Activated T-helper 1 cell treated with anti-CD3 and anti-CD28 coated beads, Interleukin-2, amount 50 U/mL, for 16 hours (primary cell): ENCODE measurements at places on chromosomes 6 and 20.

DNA sequence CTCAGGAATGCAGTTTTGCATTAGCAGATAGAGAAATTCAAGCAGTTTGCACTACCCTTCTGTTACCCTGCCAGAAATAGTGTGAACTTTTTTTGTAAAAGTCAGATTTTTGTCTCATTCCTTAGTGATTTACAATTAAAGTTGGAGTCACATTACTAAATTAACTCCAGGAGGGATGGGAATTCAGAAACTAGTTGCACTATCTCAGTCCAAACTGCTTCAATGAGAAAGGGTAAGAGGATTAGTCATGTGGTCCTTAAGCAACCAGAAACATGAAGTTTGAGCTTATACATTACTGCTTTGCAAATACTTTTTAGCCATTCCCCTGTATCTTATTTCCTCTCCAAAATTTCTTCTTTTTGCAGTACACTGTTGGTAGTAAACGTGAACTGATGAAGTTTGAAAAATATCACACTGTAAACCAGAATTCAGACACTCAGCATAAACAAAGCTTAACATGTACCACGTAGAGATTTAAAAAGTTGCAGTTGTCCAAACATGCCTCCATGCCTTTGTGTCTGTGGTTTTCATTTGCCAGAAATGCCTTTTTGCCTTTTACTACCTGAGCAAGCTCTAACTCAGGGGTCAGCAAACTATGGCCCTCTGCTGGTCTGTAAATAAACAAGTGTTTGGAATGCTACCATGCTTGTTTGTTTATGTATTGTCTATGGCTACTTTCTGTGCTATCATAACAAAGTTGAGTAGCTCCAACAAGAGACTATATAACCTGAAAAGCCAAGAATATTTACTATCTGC lies 49.7 kb downstream of the TP53INP2 start:
- DNase-seq: no peak

DNA sequence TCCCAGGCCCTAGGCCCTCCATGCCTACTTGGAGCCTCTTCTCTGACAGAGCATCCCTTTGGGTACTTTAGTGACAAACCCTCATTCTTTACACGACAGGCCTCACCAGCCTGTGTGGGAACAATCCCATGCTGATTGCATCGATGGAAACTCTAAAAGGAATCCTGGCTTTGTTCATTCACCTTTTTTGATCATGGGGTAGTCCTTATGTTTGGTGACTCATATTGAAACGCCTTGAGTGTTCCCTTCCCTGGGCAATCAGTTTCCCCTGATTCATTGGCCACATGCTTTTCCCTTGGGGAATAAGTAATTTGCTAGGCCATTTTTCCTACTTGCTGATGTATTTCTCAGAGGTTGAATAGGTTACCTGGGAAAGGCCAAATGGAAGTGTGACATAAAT lies 14.7 kb upstream of the TNFAIP3 start:
- DNase-seq: no peak

DNA sequence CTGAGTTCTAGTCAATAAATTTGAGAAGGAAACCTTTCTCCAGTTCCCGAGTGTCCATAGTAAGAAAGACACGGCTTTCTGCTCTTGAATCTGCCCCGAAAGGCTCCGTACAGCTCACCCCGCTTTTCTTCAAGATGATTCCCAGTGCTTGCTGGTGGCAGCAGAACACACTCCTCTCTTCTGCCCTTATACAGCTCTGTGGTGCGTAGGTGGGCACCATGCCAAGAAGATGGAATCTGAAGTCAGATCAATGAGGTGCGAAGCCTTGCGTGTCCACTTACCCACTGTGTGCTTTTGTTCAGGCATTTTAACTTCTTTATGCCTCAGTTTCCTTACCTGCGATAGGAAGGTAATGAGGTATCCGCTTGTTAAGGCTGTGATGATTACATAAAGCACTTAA lies 142.2 kb downstream of the WDR27 start:
- no peak for DNase-seq

- DNase-seq: no peak
Measured at GRCh38 chr20:23144856-23145255, 58.7 kb upstream of the CD93 start.

GRCh38 chr6:89597988-89598387 lies 40.6 kb downstream of the LYRM2 start:
- DNase-seq: no peak

DNA sequence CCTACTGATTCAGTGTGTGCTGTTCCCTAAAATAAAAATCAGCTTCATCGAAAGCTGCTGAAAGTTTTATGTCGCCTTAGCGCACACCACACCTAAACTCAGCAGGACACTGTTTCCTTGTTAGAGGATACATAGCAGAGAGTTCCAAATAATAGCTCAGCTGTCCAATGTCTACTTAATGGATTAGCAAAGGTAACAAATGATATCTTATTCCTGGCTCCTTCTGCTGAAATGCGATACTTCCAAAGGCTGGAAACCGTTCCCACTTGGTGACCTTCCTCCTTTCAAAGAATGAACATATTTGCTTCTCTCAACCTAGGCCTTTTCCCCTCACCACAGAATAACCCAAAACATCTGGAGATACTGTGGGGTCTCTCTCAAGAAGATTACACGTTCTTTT lies 189.5 kb upstream of the GMDS start:
- no peak for DNase-seq

- DNase-seq: no peak
Measured at GRCh38 chr20:35443003-35443402, 5.0 kb upstream of the GDF5 start.

DNA sequence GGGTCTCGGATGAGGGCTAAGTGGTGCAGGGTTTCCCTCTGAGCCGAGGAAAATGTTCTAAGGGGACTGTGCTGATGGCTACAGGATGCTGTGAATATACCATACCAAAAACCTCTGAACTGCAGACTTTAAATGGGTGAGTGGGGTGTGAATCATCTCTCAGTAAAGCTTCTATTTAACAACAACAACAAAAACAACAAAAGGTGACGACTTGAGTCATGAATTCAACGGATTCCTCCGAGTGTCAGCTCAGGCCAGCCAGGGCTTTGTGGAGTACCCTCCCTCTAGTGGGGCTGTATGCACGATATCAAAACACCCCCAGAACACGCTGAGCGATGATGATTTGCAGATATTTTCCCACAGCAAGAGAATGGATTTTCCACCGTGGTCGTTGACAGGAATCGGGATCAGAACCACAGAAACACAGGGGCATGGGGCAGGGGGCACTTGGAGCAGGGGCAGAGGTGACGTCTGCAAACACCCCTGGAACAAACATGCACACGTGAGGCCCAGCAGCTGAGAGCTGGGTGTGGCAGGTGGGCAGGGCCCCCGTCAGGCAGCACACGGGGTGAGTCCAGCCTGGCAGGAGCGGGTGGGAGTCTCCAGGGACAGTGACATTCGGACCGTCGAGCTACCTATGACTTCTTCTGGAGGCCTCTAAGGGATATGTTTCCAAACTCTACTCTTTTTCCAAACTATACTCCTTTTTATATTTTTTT lies 38.6 kb downstream of the SLC2A4RG start:
- no peak for DNase-seq

- no peak for DNase-seq
Measured at GRCh38 chr20:35004051-35004725, 48.5 kb downstream of the MYH7B start.

GRCh38 chr20:22601361-22602141 lies 17.2 kb upstream of the FOXA2 start:
- no peak for DNase-seq

DNA sequence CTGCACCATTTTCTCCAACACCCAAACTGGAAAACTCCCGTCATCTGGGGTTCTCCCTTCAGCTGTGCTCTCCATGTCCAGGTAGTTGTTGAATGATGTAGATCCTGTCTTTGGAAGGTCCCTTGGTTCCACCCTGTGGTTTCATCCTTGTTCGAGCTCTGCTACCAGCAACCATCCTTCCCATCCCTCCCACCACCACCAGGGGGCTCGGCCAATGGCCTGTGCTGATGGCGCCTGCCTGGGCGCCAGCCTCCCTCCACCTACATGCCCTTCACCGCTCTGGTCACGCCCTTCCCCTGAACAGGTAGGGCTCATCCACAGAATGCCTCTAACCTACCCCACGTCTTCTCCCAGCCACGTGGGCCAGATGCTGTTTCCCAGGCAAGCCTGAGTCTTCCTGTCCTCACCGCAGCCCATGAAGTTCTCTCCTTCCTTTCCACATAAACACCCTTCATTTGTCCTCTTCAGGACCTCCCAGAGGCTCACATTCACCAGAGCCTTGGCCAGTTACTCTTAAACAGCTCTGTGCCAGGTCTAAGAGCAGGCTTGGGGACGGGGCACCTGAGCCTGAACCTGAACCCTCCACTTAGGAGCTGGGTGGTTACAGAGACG lies 75.1 kb upstream of the DUSP22 start:
- no peak for DNase-seq

DNA sequence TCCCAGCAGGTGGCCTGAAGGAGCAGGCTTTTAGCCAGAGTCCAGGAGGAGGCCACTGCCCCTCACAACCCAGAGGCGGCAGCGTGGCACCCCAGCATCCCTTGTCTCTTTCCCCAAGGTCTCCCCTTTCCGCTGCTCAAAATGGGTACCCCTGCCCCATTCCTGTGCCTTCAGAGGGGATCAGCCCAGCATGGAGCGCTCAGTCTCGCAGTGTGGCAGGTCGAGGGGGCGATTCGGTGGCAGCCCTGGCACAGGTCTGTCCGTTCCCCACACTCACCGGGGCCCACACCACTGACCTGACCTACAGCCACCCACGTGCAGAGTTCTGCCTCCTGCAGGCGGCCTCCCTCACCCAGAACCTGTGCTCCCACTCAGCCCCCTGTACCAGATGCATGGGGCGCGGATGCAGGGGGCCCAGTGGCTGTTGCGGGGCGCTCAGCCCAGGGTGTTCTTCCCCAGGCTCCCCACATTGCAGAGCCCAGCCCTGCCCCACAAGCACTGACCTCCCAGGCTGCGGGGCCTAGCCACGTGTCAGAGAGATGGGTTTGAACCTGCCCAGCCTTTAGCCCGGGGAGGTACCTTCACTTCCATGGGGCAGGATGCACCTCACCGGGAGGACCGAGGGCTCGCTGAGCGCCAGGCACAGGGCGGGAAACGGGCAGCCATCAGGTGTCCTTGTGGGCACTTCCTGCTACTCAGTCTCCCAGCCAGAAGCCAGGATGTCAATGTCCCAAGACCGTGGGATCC lies 41.8 kb downstream of the DSTN start:
- no peak for DNase-seq

GRCh38 chr6:138499303-138500018 lies at the start of gene NHSL1:
TSS of gene NHSL1 (minus strand) at chr6:138499494. CDS start at chr6:138499290, 204 bp downstream.
- no peak for DNase-seq

DNA sequence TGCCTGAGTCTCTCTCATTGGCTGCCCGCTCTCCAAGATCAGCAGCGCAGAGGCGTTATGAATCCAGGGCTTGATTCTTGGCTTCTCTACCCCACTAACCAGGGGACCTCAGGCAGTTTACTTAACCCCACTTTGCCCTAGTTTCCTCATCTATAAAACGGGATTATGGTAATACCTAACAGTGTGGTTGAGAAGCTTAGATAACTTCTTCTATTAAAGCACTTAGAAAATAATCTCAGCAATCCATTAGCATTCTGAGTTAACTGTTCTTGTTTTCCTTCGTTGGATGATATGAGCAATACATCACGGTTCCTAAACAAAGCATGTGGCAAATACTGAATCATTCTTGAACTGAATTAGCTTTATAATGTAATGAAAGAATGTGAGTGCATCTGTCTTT lies 116.3 kb upstream of the FKBP1C start:
- DNase-seq: no peak

DNA sequence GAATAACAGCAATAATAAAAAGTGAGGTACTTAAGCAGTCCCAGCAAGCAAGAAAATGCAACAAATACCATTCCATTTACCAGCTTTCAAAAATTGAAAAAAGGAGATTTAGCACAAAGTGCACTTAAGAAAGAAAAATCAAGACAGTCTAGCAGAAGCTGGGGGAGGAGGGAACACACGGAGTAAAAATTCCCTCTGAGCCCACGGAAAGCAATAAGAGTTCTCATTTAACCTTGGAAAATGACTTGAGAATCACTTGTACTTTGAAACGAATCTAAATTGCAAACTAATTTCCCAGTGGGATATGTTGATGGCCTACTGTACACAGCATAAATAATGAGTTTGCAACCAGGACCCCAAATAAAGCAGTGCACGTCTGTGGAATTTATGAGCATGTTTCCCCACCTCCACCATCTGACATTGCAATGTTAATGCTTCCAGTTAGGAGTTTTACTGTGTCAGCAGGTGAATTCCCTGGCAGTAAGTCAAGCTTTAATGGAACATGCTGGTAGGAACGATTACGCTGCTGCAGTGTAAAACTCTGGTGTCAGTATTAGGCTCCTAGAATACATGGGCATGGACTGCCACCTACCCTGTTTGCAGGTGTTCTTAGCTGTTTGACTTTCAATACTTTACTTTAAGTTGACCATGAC lies 386.8 kb downstream of the HDGFL1 start:
- no peak for DNase-seq

DNA sequence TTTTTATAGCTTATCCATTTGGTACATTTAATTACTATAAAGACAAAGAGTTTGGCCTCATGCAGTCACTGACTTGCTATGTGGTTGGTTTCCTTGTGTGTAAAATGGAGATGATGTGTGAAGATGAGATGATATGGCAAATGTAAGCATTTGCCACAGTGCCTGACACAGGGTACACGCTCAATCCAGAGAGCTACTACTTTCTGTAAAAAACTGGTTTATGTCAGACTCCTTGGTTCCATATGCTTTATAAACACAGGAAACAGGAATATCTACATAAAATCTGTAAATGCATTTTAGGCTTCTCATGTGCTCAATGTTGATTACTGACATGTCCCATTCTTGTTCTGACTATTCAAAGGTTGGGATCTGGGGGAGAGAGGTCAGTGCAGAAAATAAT lies 10.4 kb downstream of the HIVEP1 start:
- DNase-seq: no peak

- DNase-seq: no peak
Measured at GRCh38 chr20:50813101-50813643, 18.3 kb downstream of the BCAS4 start.

DNA sequence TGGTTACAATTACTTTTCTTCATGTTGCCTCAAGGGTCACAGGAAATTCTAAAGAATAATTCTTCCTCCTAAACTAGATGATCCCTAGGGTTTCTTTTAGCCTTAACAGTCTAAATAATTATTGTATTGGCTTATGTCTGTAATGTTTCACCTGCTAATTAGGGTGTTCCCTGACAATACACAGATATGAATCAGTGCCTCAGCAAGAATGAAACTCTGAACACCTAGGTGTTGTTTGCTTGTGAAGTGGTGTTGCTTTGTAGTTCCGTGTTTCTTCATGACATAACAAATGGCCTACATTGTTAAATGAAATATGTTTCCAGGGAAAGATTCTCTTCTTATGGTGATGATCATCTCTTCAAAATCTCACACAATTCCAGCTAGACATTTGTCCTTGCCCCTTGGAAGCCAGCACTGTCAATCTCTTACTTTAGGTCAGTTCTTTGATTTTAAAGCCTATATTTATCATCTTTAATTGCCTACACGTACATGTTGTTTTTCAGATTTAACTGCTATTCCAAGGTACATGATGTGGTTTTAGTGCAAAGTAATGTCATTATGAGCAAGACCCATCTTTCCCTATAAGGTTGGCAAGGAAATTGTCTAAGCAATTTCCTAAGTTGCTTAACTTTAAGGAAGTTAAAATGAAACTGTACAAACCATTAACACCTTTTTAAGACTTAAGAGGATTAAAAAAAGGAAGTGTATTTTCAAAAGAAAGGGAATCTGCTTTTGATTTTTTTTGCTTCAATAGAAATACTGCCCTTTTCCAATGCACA lies 111.9 kb downstream of the TBC1D7 start:
- no peak for DNase-seq

- no peak for DNase-seq
Measured at GRCh38 chr6:10511477-10511876, 9.7 kb upstream of the GCNT2 start.
